GM12864 (cell line): ENCODE measurements at places on chromosomes 6 and 20.

DNA sequence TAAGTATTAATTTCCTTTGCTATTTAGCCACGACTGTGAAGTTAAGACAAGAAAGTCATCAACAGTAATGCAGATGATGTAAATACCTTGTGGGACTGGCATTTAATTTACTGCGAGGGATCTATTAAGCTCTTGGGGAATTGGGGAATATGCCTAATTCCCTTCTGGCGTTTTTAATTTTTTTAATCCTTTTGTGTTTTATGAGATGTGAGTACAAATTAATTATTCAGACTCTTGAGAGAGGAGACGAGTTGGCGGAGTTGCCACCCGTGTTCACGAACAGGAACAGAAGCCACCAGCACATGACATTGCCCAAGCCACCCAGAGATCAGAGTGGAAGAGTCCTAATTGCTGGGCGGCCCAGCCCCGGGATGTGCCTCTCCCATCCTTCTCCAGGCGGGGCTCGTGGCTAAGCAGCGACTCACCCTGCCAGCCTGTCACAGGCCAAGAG is 533 bp upstream of the CRYBG1 start:
- no peak for DNase-seq

GRCh38 chr6:75621846-75622245 is 20.2 kb downstream of the SENP6 start:
- DNase-seq = no peak

DNA sequence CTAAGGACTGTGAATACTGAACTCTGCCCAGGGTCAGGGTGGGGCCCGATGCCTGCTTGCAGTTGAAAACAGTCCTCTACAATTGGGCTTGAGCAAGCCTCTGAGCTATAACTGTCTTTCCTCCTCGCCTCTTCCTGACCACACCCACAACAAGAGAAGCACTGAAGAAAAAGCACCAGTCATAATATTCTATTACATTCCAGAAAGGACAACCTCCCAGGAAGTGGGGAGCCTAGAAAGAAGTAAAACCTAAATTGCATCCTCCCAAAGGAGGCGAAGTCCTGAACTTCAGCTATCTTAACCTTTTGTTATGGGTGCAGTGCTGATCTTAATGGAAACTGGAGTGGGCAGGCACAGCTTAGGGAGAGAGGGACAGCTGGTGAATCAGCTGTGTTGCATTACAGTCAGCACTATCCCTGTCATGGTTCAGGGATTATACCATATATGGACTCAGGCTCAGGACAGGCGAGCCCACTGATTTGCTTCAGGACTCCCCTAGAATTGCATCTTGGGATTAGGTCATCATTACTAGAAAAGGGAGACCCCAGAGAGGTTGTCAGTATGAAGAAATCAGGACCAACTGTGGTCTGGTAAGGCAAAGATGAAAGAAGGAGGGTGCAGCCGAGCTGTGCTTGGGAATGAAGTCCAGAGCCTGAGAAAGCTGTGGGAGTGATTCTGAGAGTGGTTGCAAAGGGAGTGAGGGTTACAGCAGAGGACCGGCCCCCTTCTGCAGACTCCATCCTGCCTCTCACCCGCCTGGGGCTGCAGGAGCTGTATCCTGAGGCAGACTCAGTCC is 18.3 kb upstream of the TRAM2 start:
- DNase-seq = peak; percentile 29

- DNase-seq = no peak
These were observed 29.1 kb upstream of the PHACTR3 start for GRCh38 chr20:59575216-59575615.

GRCh38 chr6:74289884-74290283 is 593.9 kb downstream of the CD109 start:
- DNase-seq = no peak

DNA sequence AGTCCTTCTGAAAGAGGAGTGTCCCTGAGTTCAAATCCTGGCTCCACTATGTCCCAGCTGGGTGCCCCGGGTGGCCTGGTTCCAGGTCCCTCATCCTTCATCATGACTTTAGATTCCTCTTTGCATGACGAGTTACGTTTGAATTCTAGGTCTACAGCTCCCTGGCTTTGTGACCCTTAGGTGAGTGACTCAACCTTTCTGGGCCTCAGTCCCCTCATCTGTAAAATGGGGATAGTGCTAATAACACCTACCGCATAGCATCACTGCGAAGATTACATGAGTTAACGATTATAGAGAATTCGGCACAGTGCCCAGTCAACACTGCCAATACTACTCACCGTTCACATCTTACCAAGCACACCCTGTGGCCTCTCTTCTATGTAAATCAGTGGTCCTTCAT is 39.4 kb downstream of the RSPO4 start:
- DNase-seq = no peak

DNA sequence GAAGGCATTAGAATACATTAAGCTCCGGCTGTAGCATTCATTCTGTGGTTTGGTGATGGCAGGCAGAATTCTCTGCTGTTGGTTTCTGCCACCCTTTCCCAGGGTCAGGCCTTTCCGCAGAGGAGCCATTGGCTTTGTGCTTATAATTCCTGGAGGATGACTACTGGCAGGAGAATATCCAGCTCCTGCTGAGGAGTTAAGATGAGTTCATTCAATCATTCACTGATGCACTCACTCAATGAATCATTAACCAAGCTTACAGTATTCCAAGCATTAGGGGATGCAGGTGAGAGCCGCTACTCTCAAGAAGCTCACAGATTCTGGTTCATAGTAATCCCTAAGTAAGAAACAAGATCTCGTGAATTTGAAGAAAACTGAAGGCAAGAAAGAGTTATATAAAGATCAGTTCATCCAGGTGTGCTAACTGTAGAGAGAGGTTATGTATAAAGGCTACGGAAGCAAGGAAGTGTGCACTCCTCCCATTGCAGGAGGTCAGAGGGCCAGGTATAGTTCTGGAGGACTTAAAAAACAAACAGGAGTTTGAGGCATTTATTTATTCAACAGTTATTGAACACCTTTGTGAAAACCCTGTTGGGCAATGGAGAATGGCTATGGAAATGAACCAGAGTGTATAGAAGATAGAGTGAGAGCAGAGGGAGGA is 75.5 kb downstream of the HMGN3 start:
- no peak for DNase-seq

GRCh38 chr6:139644821-139645220 is 270.4 kb upstream of the CITED2 start:
- no peak for DNase-seq

GRCh38 chr6:7050872-7051779 is 56.6 kb upstream of the RREB1 start:
- DNase-seq = no peak

DNA sequence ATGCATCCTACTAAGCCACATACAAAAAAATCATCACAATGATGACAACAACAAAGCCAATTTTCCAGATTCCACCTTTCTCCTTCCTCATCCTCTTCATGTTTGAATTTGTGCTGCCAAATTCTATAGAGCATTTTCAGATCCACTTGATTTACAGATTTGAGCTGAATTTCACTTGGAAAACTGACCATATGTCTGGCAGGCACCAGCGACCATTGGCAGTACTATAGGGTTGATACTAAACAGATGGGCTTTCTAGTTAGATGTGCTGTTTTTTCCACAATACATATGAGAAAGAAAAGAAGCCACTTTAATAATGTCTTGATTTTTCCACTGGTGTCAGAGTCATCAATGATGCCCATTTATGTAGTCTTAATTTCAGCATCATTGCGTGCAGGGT is 127.0 kb downstream of the PHACTR3 start:
- DNase-seq = no peak

DNA sequence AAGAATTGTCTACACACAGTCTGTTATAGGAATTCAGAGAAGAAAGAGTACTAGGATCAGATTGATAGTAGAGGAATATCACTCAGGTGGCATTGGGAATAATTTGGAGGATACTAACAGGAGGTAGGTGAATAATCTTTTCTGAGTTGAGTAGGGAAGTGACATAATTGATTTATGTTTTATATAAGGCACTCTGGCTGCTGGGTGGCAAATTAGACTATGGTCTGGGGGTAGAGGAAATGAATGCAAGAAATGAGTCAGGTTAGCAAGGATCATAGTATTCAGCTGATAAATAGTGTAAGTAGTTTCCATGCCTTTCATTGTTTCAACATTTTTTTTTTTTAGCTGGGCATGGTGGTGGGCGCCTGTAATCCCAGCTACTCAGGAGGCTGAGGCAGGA is 113.3 kb downstream of the CDKAL1 start:
- DNase-seq = no peak

DNA sequence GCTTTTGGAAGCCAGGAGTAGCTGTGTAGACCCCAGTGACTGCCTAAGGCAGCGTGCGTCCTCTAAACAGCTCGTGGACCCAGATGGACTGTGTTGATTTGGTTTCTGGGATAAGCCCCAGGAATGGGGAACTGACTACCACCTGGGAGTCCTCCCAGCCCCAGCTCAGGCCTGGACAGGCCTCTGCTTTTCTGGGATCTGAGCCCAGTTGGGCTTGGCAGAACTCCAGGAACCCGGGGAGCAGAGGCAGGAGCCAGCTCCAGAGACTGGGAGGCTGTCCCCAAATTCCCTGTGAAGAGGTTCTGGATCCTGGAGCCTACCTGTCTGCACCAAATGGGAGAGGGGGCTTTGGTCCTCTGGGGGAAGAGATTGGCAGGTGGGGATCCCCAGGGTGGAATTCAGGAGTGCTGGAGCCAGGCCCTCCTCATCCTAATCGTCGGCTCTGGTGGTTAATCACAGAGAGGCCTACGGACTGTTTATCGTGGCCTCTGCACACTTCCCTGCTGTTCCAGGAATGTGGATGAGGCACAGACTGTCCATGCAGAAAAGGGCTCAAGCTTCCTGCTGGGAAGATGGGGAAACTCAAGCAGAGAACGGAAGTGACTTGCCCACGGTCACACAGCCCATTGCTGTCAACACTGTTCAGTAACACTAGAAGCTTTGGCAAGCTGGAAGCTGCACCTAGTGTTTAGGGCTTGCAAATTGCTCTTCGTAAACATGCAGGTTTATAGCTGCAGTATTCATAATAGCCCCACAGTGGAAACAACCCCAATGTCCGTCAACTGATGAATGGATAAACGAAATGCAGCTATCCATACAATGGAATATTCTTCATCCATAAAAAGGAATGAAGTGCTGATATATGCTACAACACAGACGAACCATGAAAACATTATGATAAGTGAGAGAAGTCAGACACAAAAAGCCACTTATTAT is 100.6 kb downstream of the KCNB1 start:
- no peak for DNase-seq

DNA sequence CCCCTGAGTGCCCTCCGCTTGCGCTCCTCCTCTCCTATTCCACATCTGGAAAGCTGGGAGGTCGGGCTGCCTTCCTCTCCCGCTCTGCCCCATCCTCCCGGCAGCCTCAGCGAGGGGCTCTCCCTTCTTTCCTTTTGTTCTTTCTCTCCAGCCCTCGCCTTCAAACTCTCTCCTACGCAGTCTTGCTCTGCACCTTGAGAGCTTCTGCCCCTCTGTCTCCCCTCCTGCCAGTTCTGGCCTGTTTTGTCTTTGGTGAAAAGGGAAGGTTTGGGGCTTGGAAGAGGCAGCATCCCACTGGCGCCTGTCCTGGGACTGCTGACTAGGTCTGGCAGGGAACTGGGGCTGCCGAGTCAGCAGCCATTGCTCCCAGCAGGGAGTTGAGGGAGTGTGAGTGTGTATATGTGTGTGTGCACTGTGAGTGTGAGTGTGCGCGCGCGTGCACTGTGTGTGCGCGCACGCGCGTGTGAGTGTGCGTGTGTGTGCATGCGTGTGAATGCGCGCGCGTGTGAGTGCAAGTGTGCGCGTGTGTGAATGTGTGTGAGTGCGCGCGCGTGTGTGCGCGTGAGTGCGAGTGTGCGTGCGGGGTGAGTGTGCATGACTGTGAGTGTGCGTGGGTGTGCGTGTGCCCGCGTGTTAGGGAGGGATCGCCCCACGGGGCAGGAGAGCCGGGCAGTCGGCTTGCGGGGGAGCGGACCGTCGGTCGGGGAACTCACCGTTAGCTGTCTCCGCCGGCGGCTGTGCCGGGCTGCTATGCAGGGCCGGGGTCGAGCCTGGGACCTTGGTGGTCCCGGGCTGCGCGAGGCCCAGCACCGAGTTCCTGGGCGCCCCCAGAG is 523 bp downstream of the CPXM1 start:
- no peak for DNase-seq

GRCh38 chr20:24469116-24469893 is at the start of gene SYNDIG1:
Gene SYNDIG1 (plus strand): TSS chr20:24469629. CDS start chr20:24543098, 73,469 bp downstream.
- DNase-seq = no peak

GRCh38 chr6:75334266-75335040 is 49.9 kb upstream of the TMEM30A start:
- DNase-seq = no peak

DNA sequence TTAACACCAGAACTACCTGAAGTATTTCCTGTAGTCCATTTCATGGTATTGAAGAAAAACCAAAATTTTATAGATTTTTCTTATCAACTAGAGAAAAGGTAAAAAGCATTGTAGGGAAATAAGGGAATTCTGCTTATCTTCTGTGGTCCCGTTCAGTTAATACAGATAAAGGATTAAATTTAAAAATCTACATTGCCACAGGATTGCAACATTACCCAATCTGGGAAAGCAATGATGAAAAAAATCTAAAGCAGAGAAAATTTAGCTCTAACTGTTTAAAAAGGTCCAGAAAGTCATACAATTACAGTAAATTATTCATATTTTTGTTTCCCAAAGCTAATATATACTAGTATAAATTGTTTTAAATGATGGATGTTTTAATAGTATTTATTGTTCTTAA is 18.0 kb downstream of the POLH start:
- DNase-seq = no peak

- DNase-seq = no peak
These were observed 76.7 kb downstream of the RREB1 start for GRCh38 chr6:7184502-7184901.

DNA sequence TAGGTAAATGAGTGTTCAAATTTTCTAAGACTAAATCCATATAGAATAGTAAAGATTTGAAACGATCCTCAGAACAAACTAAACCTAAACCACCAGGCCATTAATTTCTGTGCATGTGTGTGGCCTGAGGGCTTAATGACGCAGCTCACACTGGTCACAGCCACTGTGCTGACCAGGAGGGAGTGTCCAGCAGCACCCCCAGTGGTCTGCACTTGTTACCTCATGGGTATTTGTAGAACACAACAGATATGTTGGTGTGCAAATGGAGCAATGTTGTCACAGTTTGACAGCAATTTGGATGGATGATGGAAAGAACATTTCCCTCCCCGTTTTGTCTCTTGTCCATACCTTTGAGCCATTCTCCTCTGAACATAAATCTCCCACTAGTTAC is 122.4 kb upstream of the EXOC2 start:
- no peak for DNase-seq
